LoVo (cell line): ENCODE measurements at places on chromosomes 3 and 15.

- no peak for DNase-seq
Measured at GRCh38 chr3:171257251-171258203, 202.7 kb downstream of the TNIK start.

GRCh38 chr15:92845126-92845508, 55.0 kb upstream of the CHD2 start:
- peak; percentile 90 for DNase-seq

- DNase-seq, result no peak
Measured at GRCh38 chr3:144744473-144744872, 772.9 kb downstream of the DIPK2A start.

DNA sequence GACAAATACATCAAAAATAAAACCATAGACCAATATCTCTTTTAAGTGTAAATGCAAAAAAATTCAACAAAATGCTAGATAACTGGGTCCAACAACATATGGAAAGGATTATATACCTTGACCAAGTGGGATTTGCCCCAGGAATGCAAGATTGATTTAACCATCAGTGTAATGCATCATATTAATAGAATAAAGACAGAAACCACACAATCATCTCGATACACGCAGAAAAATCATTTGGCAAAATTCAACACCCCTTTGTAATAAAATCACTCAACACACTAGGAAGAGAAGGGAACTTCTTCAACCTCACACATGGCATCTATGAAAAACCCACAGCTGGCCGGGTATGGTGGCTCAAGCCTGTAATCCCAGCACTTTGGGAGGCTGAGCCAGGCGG, 19.5 kb downstream of the GREM1 start:
- no peak for DNase-seq

DNA sequence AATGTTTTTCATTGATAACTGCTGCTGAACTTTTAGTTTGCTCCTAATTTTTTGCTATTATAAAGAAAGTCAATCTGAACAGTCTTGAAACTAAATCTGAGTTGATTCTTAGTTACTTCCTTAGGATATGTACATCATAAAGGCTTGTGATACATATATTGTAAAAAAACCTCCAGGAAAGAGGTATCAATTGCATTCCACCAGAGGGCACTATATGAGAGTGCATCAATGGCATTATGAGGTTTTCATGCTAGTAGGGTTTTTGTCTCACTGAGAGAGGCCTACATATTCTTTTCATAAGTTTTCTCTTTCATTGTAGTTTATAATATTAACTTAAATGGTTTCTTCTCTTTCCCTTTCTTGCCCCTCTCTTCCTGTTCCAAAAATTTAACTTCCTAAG, 46.9 kb downstream of the PIK3R4 start:
- DNase-seq, result peak; percentile 8

GRCh38 chr15:43151688-43152087, 18.3 kb downstream of the TMEM62 start:
- DNase-seq, result no peak

DNA sequence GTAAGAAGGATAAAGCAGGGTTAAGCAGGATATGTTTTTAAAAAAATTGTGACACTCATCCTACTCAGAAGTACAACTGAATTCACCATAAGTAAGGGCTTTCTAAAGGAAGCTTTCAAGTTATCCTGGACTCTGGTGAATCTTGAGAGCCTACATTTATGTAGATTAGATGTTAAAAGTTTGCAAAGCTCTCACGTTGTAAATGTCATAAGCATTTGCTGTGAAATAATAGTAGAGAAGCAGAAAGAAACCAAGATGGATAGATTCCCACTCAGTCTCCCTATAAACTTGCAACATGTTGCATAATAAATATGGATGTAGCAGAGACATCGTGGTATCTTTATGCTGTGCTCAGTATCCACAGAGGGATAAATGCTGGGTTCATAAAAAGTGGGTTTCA, 77.0 kb downstream of the LRRC3B start:
- DNase-seq, result no peak

DNA sequence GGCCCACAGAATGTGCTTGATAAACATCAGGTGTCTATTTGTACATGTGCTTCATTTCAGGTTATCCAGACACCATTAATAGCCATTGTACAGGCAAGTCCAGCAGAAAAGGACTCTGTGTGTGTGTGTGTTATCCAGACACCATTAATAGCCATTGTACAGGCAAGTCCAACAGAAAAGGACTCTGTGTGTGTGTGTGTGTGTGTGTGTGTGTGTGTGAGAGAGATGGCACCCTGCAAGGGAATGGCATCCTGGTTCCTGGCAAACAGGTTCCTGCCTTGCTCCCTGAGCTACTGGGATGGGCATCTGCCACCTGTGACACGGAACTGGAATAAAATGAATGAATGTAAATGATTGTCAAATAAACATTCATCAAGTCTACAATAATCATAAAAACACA, 11.7 kb downstream of the SUCLG2 start:
- no peak for DNase-seq

- peak; percentile 71 for DNase-seq
Measured at GRCh38 chr3:186589856-186590579, 19.5 kb downstream of the DNAJB11 start.

- no peak for DNase-seq
Measured at GRCh38 chr3:64360280-64360679, 135.0 kb upstream of the PRICKLE2 start.

- DNase-seq, result no peak
Measured at GRCh38 chr15:62165104-62165792, at the start of gene C2CD4B. Gene C2CD4B (minus strand): TSS chr15:62165285. CDS start chr15:62164984, 301 bp downstream.

DNA sequence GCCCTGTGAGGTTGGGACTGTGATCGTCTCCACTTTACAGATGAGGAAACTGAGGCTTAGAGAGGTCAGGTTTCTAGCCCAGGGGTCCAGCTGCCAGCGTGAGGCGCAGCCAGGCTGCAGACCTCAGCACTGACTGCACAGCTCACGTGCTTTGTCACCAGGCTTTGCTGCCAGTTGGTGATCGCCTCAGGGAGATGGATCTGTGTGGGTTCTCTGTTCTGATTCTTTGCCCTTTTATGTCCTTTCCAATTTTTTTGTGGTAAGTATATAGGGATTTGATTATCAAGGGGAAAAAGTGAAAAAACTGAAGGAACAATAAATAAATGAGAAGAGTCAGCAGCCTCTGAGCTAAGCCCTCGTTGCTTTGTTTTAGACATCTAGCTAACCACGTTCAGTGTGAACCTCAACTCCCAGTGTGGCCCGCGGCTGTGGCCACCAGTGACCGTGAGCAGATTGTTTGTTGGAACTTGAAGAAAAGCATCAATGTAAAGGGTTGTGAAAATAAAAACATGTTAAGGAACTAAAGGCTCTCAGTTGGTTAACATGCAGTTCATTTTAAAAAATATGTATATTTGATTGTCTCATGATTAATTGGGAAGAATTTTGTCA, 117.6 kb downstream of the PDE8A start:
- no peak for DNase-seq

GRCh38 chr3:50622881-50623280, 5.9 kb downstream of the MAPKAPK3 start:
- DNase-seq, result no peak

GRCh38 chr15:57505056-57505715, 86.5 kb upstream of the MYZAP start:
- no peak for DNase-seq

GRCh38 chr3:178629430-178630178, 93.4 kb downstream of the KCNMB2 start:
- no peak for DNase-seq

- no peak for DNase-seq
Measured at GRCh38 chr15:64396789-64397188, 9.2 kb downstream of the TRIP4 start.

- no peak for DNase-seq
Measured at GRCh38 chr15:65937476-65937875, 68.2 kb downstream of the RAB11A start.
